ENCODE measurements at places on chromosomes 16 and 17.

DNA sequence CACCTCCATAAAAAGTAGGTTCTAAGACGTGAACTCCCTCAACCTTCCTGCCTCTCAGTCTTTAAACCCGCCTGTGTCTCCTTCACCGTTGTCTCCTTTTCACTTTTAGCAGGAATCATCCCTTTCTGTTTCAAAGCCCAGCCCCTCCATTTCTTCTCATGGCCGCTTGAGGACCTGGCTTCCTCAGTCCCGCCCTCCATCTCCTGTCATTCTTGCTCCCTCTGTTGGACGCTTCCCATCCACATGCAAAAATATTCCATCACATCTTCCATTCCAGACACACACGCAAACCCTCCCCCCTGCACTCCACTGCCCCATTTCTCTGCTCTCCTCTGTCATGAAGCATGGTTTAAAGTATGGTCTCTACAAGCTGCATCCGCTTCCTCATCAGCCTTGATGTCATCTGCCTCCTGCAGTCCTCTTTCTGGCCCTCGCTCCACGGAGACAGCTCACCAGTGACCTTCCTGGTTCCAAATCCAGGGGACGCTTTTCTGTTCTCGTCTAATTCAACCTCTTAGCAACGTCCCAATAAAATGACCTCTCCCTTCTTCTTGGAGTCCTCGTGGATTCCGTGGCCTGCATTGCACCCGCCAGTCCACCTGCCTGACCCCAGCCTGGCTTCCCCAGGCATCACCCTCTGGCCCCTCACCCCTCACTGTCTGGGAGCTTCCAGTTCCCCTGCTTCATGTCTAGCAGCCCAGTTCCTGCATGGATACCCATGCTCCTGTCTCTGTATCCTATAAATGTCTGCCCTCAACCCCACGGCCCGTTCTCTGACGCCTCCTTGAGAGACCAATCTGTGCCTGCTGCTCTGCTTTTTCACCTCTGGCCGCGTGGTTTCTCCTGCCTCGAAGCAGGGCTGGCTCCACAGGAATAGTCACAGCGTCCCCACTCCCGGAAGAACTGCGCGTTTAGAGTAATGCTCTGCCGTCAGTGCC, 26.2 kb downstream of the ANKRD40 start:
- no peaks in the 10 kb centered on the region for H3K27me3 ChIP-seq
- H3K4me3 ChIP-seq: no peak overlapping the region
- no peaks in the 10 kb centered on the region for H3K36me3 ChIP-seq
- H3K27ac ChIP-seq: no peak overlapping the region
- peaks cover 7% of the 10 kb centered on the region for H3K4me1 ChIP-seq
- DNase-seq: no peak

DNA sequence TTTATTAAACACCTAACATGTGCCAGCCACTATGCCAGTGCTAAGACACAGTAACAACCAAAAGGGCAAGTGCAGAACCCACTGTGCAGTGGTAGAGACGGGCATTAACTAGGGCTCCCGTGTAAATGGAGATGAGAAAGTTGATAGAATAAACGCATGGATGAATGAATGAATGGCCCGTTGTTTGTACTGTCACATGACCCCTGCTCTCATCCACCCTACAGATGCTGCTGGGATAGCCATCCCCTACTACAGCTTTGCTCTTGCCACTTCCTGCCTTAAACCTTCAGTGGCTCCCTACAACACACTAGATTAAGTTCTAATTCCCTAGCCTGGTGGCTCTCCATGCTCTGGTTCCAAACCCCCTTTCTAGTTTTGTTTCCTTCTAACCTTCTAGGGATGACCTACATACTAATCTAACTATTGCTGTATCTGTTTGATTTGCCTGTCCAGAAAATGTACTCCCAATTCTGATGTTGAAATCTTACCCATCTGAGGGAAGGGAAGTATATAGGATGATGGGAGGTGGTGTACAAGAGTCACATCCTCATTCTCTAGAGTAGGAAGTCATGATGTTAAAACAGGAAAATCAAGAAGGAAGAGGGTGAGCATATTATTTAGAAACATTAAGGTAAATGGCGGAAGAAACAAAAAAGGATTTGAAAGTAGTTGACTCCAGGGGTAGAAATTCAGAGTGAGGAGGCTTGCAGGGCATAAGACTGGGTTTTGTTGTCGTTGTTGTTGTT, 11.4 kb upstream of the TNRC6C start:
- H3K4me1 ChIP-seq: no peaks in the 10 kb centered on the region
- H3K27me3 ChIP-seq: peaks cover 14% of the 10 kb centered on the region
- H3K27ac ChIP-seq: no peak overlapping the region
- DNase-seq: no peak
- no peak overlapping the region for H3K4me3 ChIP-seq

DNA sequence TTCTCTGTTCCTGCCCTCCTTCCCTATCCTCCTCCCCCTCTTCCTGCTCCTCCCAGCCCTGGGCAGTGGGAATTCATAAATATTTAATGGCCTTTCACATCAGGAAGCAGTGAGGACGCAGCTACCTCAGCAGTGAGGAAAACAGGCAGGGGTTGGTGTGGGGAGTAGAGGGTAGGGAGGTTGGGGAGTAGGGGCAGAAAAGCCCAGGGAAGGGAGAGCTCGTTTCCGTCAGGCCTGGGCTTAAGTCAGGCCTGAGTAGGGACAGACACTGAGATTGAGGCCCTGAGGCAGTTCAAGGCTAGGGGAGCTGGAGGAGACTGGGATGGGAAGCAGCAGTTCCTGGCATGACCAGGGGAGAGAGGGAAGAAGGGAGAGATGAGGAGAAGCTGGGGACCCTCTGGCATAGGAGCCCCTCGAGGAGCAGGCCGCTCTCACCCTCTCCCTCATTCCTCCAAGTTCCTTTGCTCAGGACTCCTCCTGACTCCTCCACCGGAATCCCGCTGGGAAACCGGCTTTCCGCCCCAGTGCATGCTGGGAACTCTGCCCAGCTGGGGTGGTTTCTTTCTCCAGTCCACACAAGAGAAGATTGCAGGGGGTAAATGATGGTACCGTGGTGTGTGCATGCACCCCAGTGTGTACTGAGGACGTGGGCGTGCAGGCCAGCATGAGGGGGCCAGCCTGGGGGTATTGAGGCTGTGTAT, 6.2 kb downstream of the SAMD14 start:
- peak overlapping the region; percentile 46 for H3K27ac ChIP-seq
- no peak overlapping the region for H3K4me3 ChIP-seq
- peaks cover 14% of the 10 kb centered on the region for H3K4me1 ChIP-seq
- no peak for DNase-seq

DNA sequence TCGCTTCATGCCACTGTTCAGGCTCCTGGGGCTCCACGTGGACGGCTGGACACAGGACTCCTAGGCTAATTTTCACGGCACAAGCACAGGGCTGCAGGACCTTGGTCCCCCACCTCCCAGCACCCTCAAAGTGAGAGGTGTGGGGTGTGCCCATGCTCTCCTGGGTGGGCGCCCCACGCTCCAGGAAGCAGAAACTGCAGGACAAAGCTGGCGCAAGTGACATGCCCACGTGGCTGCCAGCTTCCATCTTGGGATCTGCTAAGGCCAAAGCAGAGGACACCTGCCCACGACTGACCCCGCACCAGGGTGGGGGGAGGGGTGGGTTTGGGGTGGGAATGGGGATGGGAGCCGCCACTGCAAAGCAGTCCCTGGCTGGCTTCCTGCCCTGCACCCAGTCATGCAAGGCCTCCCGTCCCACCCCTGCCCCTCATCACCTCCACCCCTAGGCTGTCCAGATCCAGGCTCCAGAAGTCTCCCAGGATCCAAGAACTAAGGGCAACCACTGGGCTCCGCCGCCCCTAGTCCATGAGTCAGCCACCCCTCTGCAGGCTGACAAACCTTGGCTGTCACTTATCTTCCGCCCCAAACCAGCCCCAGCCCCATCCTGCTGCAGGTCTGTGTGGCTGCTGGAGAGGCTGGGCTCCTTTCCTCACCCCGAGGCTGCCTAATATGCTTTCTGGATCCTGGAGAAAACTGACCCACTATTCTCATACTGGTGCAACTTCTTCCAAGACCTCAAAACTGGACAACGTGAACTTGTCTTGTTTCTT, 11.1 kb downstream of the USP6 start:
- no peak for DNase-seq
- H3K27me3 ChIP-seq: peaks cover 73% of the 10 kb centered on the region
- no peak overlapping the region for H3K4me3 ChIP-seq
- no peak overlapping the region for H3K27ac ChIP-seq
- peaks cover 14% of the 10 kb centered on the region for H3K4me1 ChIP-seq

- peaks cover 43% of the 10 kb centered on the region for H3K4me1 ChIP-seq
- H3K36me3 ChIP-seq: peaks cover 10% of the 10 kb centered on the region
- H3K4me3 ChIP-seq: no peak overlapping the region
- no peak for DNase-seq
Measured at GRCh38 chr16:89969741-89970410, 21.3 kb downstream of the DEF8 start.

GRCh38 chr17:8153957-8154607, 1.9 kb upstream of the PER1 start:
- peak overlapping the region; percentile 75 for H3K4me3 ChIP-seq
- peaks cover 23% of the 10 kb centered on the region for H3K36me3 ChIP-seq
- peak overlapping the region; percentile 99 for H3K27ac ChIP-seq
- no peaks in the 10 kb centered on the region for H3K27me3 ChIP-seq

DNA sequence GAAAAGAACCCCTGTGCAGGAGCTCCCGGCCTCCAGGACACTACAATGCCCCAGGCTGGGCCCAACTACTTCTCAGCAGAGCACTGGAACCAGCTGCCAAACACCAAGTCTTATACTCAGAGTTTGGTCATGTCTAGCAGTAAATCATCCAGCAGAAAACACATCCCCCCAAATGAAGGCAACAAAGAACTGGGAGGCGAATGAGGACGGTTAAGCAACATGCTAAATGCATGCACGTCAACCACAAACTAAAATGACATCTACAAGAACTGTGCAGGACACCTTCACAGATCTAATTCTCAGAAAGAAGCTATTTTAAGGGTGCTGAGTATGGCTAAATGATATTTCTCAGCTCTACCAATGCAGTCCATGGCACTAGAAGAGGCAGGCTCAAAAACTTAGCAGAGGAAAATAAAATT, 7.6 kb upstream of the IRX5 start:
- H3K27ac ChIP-seq: peak overlapping the region; percentile 92
- H3K27me3 ChIP-seq: peaks cover 24% of the 10 kb centered on the region
- H3K4me1 ChIP-seq: peaks cover 8% of the 10 kb centered on the region
- no peak for DNase-seq
- no peaks in the 10 kb centered on the region for H3K36me3 ChIP-seq

DNA sequence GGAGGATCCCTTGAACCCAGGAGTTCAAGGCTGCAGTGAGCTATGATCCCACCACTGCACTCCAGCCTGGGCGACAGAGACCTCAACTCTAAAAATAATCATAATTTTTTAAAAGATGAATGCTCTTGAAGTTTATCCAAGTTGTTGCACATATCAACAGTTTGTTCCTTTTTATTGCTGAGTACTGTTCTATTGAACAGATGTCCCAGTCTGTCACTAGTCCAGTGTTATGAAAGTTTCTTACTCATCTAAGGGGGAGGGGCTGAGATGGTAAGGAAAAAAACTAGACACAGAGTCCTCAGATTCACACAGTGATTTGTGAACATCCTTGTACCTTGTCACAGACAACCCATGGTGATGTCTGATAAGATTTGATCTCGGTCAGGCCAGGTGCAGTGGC, 3.9 kb downstream of the ACAP1 start:
- H3K27me3 ChIP-seq: peaks cover 68% of the 10 kb centered on the region
- DNase-seq: no peak
- no peaks in the 10 kb centered on the region for H3K36me3 ChIP-seq
- H3K4me1 ChIP-seq: no peaks in the 10 kb centered on the region
- H3K27ac ChIP-seq: no peak overlapping the region

- H3K4me3 ChIP-seq: no peak overlapping the region
- H3K4me1 ChIP-seq: no peaks in the 10 kb centered on the region
- H3K27ac ChIP-seq: no peak overlapping the region
Measured at GRCh38 chr17:3773511-3773910, 27.5 kb downstream of the ITGAE start.

DNA sequence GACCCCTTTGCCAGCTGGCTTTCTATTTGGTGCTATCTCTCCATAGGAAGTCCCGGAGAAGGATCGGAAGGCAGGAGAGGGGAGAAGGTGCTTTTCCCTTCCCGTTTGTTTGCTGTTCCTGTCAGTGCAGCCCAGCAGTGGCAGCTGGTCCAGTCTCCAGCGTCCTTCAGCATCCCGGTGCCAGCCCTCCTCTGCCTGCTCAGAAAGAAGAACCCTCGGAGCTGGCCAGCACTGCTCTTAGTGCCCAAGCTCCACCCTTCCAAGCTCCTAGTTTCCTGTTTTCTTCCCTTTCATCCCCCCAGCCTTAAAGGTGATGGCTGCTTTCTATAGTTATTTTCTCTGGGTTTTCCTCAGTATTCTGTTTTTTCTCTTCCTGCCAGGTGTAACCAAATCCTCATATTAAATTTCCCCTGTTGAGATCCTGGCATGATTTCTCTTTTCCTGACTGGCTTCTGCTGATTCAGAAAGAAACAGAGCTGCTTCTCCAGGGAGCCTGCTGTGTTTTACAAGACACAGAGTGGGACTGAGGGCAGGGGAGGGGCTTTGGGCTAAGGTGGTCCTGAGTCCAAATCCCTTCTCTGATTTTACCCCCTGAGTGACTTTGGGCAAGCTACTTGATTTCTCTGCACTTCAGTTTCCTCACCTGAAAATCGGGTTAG, 186.8 kb downstream of the COPRS start:
- H3K27ac ChIP-seq: no peak overlapping the region
- H3K36me3 ChIP-seq: no peaks in the 10 kb centered on the region

- H3K4me3 ChIP-seq: no peak overlapping the region
- no peak overlapping the region for H3K27ac ChIP-seq
- no peaks in the 10 kb centered on the region for H3K27me3 ChIP-seq
- H3K36me3 ChIP-seq: peaks cover 65% of the 10 kb centered on the region
Measured at GRCh38 chr17:28194382-28194781, 124.6 kb upstream of the TMEM97 start.

DNA sequence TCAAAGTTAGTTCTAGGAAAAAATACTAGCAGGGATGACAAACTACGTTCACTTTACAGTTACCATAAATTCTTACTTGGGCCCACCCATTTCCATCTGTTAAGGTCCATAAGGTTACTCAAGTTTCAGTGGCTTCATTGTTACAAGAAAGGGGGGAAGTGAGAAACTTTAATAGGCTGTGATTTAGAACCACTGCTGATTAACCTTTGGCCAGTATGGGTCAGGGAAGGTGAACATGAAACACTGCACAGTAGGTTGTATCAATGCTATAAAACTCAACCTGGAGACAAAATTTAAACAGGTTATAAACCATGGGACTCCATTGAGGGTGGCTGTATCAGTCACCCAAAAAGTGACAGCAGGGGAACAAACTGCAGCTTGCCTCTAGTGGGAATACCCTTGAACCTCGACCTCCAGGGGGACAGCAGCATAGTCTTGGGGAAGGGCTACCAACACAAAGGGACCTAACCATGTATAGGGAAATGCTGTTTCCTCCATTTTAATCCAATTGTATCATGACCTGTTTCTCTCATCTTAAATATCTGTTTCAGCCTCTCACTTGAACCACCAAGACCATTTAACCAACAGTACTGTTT, 10.4 kb downstream of the PTRH2 start:
- no peak overlapping the region for H3K4me3 ChIP-seq
- H3K4me1 ChIP-seq: peaks cover 5% of the 10 kb centered on the region
- DNase-seq: no peak
- no peak overlapping the region for H3K27ac ChIP-seq
- H3K27me3 ChIP-seq: no peaks in the 10 kb centered on the region
- H3K36me3 ChIP-seq: peaks cover 82% of the 10 kb centered on the region
